ENCODE measurements at places on chromosomes 5 and 9.

DNA sequence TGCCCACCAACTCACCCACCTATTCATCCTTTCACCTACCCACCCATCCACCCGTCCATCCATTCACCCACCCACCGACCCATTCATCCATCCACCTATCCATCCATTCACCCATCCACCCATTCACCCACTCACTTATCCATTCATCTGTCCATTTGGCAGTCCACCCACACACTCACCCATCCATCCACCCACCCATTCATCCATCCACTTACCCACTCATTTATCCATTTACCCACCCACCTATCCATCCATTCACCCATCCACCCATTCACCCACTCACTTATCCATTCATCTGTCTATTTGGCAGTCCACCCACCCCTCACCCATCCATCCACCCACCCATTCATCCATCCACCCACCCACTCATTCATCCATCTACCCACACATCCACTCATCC lies 278.1 kb upstream of the IRX4 start:
- DNase-seq: no peak

DNA sequence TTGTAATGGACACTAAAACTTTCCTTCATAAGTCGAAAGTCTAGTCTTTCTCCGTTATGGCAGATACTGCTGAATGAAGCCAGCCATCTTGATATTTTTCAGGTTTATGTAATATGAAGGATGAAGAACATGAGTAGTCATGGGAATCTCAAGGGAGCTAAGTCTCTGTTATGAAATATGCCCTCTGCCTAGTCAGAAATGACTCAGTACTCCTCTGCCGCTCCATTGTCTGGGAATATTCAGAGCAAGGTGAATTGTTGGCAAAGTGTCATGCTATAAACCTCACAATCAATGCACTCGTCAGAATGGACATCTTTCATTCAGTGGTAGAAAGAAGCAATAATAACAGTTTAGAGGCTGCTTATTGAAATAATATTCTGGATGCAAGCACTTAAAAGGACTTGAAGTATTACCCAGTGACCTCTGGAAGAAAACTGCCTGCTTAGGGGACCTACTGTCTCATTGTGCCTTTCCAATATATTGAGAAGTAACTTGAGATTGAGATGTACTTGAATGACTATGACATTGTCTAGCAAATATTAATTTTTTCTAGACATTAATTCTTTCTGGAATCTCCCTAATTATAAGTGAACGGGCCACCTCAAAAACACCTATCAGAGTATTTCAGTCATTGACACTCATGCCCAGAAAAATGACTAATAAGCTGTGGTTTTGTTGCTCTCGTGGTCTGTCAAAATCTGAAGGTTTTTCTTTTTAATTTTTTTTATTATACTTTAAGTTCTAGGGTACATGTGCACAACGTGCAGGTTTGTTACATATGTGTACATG lies 1011.5 kb upstream of the ACO1 start:
- DNase-seq: no peak

- DNase-seq: no peak
Measured at GRCh38 chr5:78667461-78668103, 19.0 kb upstream of the LHFPL2 start.

- DNase-seq: no peak
Measured at GRCh38 chr9:137421838-137422603, 941 bp downstream of the EXD3 start.

DNA sequence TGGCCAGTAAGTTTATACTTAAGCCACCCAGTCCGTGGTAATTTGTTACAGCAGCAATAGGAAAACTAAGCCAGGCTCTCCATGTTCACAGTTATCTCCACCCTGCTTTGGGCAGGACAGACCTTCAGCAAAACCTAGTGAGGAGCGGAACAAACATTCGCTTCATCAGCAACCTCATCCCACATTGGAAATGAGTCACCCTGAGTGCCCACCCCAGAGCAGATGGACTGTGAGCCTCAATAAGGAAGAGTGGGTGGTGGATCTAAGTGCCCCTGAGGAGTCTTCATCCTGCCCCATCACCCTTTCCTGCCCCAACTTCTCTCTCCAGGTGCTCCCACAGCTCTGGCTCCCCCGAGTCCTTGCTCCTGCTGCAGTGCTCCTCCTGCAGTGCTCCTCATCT lies 78.8 kb downstream of the FSTL4 start:
- no peak for DNase-seq

GRCh38 chr9:114038724-114039313 lies 39.3 kb downstream of the AMBP start:
- no peak for DNase-seq

- peak; percentile 50 for DNase-seq
Measured at GRCh38 chr9:98726735-98727134, 18.0 kb upstream of the GABBR2 start.

DNA sequence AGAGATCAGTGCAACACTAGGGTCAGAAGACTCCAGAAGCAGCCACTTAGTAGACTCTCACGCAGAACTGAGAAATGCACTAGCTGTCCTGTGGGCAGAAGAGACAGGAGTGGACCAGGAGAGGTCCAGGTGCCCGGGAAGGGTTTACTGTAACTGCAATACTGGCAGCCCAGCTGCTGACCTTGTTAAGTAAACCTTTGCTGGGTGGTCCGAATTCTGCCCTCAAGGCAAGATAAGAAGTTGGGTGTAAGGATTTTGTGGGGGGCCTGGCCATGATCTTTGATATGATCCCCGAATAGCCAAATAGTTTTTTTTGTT lies 91.3 kb downstream of the PDE6A start:
- DNase-seq: no peak

DNA sequence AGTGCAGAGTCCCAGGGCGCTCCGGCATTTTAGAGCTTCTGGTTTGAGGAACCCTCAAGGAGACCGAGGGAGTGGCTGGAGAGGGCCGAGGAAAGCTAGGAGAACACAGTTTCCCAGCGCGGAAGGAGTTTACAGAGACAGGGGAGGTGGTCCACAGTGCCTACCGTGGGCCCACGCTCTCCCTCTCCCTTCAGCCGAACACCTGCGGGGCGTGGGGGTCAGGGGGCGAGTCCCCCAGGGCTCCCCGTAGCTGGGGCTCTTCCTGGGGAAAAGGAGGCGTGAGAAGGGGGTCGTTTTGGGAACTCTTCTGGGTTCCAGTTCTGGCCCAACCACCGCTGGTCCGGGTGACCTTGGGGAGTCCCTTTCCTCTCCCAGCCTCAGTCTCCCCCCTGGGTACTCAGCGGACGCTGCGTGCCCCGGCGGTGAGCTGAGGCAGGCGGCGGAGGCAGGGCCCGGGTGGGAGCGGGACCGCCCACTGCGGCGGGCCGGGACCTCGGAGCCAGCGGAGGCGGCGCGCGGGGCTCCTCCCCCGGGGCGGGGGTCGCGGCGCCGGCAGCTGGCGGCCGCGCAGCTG lies 368 bp upstream of the FRMPD1 start:
- DNase-seq: no peak

- peak; percentile 66 for DNase-seq
Measured at GRCh38 chr5:141512911-141513626, 24.2 kb downstream of the PCDHGC5 start.

- no peak for DNase-seq
Measured at GRCh38 chr5:153630546-153630945, 140.1 kb downstream of the GRIA1 start.

DNA sequence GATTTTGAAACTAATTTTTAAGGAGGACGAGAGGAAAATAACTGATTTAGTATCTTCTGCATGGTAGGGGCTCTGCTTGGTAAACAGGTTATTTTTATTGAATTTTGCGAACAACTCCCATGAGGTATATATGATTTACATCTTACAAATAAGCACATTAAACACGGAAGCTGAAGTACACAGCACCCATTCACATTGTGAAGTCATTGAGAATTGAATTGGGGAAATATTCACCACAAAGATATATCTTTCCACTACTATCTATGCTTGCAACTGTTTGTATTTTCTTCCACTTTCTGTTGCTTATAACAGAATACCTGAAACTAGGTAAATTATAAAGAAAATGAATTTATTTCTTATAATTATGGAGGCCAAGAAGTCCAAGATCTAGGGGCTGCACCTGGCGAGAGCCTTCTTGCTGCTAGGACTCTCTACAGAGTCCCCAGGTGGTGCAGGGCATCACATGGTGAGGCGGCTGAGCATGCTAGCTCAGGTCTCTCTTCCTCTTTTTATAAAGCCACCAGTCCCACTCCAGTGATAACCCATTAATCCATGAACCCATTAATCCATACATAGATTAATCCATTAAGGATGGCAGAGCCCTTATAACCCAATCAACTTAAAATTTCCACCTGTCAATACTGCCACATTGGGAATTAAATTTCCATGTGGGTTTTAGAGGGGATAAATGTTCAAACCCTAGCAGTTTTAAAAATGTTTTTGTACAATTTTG lies 79.0 kb upstream of the ZNF608 start:
- DNase-seq: no peak

- no peak for DNase-seq
Measured at GRCh38 chr5:152332716-152333460, 72.2 kb downstream of the NMUR2 start.

DNA sequence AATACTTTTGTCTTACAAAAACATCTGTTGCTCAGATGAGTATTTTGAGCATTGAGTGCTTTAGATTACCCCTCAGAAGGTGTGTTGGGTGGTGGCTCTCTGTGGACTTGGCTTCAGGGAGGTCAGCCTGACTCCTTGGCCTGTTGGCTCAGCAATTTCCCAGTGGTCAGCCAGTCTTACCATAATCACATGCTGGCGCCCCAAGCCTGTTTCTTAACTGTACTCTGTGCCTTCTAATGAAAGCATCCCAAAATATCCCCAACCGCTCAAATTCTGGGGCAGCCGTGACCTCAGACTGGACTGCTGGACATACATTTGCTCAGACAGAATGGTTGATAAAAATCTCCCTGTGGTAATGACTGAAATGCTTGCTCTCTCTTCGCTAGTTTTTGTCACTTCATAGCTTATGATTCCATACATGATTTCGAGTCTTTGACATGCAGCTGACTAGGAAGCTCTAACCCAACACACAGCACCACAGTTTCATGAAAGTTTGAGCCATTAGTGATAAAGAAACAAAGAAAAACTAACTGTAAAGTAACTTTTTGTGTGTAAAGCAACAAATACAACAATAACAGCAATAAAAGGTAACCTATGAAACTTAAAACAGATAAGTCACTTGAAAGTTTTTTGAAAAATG lies 562.2 kb upstream of the MEF2C start:
- DNase-seq: no peak

DNA sequence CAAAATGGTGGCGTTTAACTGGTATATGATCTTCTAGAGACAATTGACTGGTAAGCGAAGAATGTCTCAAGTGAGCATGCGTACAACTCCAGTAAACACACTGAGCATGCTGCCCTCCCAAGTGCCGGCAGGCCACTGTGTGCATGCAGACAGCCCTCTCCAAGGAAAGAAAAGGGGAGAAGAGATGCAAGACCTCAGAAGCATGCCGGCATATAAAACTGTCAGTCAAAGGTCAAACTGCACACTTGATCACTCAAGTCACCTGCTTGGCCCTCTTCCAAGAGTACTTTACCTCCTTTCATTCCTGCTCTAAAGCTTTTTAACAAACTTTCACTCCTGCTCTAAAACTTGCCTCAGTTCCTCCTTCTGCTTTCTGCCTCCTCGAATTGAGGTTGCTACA lies 910.2 kb downstream of the TAF11L14 start:
- DNase-seq: no peak

DNA sequence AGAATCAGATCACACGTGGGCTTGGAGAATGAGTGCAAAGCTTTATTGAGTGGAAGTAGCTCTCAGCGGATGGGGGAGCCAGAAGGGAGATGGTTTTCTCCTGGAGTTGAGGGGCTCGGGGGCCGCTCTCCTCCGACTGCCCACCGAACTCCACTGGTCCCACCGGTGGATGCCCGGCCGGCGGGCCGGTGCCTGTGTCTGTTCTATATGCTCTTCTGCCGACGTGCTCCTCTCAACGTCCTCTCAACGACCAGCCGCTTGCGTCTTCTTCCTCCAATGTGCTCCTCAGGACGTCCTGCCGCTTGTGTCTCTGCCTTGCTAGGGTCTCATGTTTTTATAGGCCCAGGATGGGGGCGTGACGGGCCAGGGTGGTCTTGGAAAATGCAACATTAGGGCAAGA lies 161.9 kb downstream of the MUSK start:
- no peak for DNase-seq

DNA sequence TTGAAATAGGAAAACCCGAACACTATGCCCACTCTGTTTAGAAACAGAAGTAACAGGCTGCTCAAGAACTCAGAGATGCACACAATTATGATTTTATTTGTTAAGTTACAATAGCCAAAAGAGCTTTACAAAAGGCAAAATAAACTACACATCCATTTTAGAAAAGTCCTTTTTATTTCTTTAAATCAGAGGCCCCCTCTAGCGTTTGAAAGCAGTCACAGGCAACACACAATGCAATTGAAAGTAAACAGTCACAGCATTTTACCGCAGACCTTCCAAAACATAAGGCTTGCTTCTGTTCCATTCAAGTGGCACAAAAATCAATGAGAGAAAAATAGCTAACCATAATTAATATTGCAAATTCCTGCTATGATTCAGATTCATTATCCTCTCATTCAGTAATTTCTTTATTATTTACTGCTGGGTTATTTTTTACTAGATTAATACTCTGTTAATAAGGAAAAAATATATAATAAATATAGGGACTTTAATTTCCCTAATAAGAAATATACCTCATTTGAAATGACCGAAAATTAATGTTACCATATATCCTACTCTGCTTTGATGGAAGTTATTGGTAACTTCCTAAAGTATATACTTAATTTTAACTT lies 78.3 kb downstream of the CEP120 start:
- peak; percentile 50 for DNase-seq

DNA sequence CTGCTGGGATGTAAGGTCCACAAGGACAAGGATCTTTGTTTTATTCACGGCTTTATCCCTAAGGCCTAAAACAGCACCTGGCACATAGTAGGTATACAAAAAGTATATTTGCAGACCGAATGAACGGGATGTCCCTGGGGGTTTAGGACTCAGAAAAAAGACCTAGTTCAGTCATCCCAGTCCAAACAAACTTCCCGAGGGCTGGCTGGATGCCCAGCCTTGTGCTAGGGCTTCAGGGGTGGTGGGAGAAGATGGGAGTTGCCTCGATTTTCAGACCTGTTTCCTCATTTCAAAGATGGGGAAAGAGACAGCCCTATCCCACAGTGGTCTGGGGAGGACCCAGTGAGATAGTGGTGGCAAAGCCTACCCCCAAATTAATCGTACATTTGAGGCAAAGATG lies 3.0 kb upstream of the PROB1 start:
- peak; percentile 47 for DNase-seq

- no peak for DNase-seq
Measured at GRCh38 chr5:84430079-84430478, 45.4 kb upstream of the EDIL3 start.

GRCh38 chr9:136623842-136624183 lies 38.9 kb upstream of the EGFL7 start:
- DNase-seq: no peak

- DNase-seq: no peak
Measured at GRCh38 chr5:146218168-146218567, 14.8 kb downstream of the RBM27 start.

- DNase-seq: no peak
Measured at GRCh38 chr9:133693703-133694529, 44.2 kb downstream of the SARDH start.

DNA sequence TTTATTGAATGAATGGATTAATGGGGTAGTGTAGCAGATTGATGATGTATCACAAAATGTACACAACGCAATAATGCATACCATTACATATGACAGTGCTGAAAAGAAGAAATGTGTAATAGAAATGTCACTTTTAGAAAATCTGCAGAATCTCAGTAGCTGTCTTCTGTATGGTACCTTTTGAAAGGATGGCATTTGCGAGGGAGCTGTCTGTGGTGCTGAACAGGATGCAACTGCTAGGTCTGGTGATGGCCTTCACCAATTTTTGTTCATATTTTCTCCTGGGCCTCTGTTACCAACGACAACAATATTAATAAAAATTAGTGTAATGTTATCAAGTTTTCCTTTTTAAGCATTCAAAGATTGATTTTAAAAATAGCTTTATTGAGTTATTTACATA lies 36.2 kb upstream of the OTULIN start:
- peak; percentile 68 for DNase-seq
